ENCODE measurements at places on chromosomes 7 and 10. TPM values are rescaled to one million over a fixed set of nuclear protein-coding genes. Genes with fewer than 3 reads are reported as not detected.

Gene OPN4
- polyA plus RNA-seq = not detected

Gene RBM48
- 39.3 TPM for polyA plus RNA-seq

Gene ANKRD61
- polyA plus RNA-seq = 0.50 TPM

Gene SERPINE1
- polyA plus RNA-seq = not detected

Gene CYP3A4
- not detected for polyA plus RNA-seq

Gene PI4K2A
- 8.7 TPM for polyA plus RNA-seq

Gene SHTN1
- polyA plus RNA-seq = 0.07 TPM

Gene MLXIPL
- polyA plus RNA-seq = not detected

Gene MACROH2A2
- polyA plus RNA-seq = 4.6 TPM

Gene WNT8B
- polyA plus RNA-seq = 0.09 TPM

Gene SPDYE18
- not detected for polyA plus RNA-seq

Gene CAV2
- not detected for polyA plus RNA-seq

Gene NYAP1
- polyA plus RNA-seq = not detected

Gene CRTAC1
- polyA plus RNA-seq = not detected

Gene ZNF800
- 63.4 TPM for polyA plus RNA-seq

Gene PCLO
- polyA plus RNA-seq = not detected

Gene MSS51
- polyA plus RNA-seq = 0.18 TPM

Gene CYP2C18
- not detected for polyA plus RNA-seq

Gene RBM20
- 0.18 TPM for polyA plus RNA-seq

Gene ELMO1
- 101 TPM for polyA plus RNA-seq

Gene MYL10
- not detected for polyA plus RNA-seq

Gene CTAGE4
- not detected for polyA plus RNA-seq

Gene EBLN1
- not detected for polyA plus RNA-seq

Gene CYP2C19
- not detected for polyA plus RNA-seq

Gene ADIRF
- 0.64 TPM for polyA plus RNA-seq

Gene C7orf57
- 0.13 TPM for polyA plus RNA-seq

Gene ENO4
- polyA plus RNA-seq = not detected

Gene SNX13
- 10.4 TPM for polyA plus RNA-seq

Gene GPR85
- polyA plus RNA-seq = not detected

Gene ZNF277
- 25.0 TPM for polyA plus RNA-seq

Gene ASAH2
- polyA plus RNA-seq = 3.9 TPM

Gene NME8
- polyA plus RNA-seq = not detected

Gene STEAP2
- polyA plus RNA-seq = not detected

Gene ANLN
- polyA plus RNA-seq = not detected

Gene DRGX
- not detected for polyA plus RNA-seq

Gene AKR1C1
- not detected for polyA plus RNA-seq

Data from naive thymus-derived CD4-positive, alpha-beta T cell (primary cell).